Fibroblast of mammary gland (primary cell): ENCODE measurements at places on chromosomes 2 and 18.

GRCh38 chr2:72681016-72681995 is 144.5 kb downstream of the EXOC6B start:
- DNase-seq: no peak

DNA sequence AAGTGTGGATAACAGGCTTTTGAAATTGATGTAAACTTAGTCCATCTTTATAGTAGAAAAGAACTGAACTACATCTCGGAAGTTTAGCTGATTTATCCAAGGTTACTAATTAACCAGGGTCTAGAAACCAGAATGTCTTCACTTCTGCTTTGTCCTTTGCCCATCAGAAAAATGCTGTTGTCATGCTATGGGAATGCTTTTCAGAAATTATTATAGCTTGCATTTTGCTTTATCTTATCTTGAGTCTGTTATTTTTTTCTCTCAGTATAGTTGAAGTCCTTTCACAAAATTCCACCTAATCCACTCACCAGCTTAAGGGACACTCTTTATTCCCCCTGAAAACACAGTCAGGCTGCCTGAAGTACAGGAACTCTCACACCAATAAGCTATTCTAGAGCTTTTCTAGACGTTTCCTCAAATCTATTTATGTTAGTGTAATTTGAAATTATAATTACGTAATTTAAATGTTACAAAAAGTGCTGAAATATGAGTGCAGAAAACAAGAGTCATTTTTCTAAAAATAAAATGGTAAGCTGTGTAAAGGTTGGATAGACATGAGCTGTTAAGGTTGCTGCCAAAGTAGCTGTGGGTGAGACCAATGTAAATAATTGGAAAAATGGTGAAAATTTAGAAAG is 456.3 kb downstream of the TGIF1 start:
- DNase-seq: no peak

GRCh38 chr18:11504962-11505361 is 104.4 kb upstream of the SLC35G4 start:
- DNase-seq: no peak

GRCh38 chr2:116200086-116200485 is 1614.4 kb upstream of the DDX18 start:
- no peak for DNase-seq

GRCh38 chr2:232615339-232615738 is 18.1 kb upstream of the EFHD1 start:
- no peak for DNase-seq

DNA sequence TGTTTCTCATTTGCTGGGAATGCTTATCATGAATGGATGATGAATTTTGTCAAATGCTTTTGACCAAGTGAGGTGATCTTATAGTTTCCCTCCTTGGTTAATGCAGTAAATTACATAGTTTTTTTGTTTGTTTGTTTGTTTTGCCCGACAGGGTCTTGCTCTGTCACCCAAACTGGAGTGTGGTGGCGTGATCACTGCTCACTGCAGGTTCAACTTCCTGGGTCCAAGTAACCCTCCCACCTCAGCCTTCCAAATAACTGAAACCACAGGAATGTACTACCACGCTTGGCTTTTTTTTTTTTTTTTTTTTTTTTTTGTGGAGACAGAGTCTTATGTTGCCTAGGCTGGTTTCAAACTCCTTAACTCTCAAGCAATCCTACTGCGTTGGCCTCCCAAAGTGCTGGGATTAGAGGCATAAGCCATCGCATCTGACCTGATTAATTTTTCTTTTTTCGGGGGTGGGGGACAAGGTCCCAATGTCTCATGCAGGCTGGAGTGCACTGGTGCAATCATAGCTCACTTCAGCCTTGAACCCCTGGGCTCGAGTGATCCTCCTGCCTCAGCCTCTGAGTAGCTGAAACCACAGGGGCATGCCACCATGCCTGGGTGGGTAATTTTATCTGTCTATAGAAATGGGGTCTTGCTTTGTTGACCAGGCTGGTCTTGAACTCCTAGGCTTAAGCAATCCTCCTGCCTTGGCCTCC is 48.6 kb downstream of the SMAD2 start:
- DNase-seq: peak; percentile 61
